ENCODE measurements at places on chromosomes 3 and 15.
A peak's percentile ranks its signal among the peaks of the same experiment; 100 is the strongest.

- DNase-seq: no peak
These were observed 328.3 kb downstream of the OXSM start for GRCh38 chr3:26118165-26118564.

DNA sequence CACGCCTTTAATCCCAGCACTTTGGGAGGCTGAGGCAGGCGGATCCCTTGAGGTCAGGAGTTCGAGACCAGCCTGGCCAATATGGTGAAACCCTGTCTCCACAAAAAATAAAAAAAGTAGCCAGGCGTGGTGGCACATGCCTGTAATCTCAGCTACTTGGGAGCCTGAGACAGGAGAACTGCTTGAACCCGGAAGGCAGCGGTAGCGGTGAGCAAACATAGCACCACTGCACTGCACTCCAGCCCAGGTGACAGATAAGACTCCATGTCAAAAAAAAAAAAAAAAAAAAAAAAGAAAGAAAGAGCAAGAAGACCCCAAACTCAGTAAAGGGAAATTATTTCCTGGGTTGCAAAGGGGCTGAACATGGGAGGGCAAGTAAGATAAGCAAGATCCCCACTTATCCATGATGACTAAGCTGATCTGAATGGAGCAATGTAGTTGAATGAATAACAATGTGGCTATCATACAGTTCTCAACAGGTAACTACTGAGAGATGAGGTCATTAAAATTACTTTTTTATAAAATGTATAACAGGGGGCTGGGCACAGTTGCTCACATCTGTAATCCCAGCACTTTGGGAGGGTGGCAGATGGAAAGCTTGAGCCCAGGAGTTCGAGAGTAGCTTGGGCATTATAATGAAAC is 46.0 kb downstream of the RBM15B start:
- DNase-seq: no peak

- peak; percentile 75 for DNase-seq
These were observed at the start of gene ARPP21 for GRCh38 chr3:35639254-35640186. Gene ARPP21 (plus strand): TSS chr3:35639525. CDS start chr3:35681752, 42,227 bp downstream.

DNA sequence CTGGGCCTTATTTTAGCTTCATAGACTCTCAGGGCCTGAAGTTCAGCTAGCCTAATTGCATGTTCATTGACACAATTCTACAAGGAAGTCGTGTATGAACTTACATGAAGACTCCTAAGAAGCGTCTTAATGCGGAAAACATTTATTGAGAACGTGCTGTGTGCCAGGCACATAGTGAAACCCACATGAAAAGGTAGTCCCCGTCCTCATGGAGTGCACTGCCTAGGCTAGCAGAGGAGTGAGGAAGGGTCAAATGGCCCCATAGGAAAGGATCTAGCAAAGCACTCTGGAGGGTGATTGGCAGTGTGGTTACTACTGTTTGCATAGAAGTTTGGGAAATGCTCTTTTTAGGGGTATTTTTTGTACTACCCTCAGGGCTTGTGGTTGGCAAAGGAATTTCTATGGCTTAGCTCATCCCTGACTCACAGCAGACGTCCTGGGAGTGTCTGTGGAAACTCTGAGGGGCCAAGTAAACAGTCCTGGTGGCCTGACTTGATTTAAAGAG is 854 bp upstream of the NPTN start:
- DNase-seq: peak; percentile 90

DNA sequence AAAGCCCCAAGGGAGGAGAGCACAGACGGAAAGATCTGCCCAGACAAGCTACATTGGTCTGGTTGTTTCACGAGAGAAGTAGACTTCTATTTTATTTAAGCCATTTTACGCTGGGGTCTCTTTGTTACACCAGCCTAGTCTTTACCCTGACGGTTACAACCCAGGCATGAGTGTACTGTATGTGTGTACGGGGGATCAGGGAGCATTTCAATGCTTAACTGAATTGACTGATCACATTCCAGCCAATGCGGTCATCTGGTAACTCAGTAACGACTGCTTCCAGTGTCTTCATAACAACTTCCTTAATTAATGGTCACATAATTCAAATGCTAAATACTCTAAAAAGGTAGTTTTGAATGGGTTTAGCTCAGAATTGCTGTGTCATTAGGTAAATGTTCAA is 288.6 kb downstream of the FOXP1 start:
- no peak for DNase-seq

DNA sequence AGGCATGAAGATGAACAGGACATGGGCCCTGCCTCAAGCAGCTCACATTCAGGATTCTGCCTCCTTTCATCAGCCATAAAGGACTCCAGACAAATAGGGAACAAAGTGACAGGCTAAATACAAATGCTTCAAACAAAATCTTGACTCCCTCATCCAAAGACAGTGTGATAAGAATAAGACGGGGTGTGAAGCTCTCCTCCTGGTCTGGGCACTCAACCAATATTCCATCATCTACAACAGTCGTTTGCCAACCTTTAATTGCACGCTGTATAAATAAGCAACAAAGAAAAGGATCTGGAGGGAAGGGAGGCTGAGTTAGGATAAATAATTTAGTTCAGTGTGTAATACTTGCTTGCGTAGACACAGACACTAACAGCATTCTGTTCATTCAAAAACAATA is 5.4 kb downstream of the CCDC54 start:
- DNase-seq: no peak

DNA sequence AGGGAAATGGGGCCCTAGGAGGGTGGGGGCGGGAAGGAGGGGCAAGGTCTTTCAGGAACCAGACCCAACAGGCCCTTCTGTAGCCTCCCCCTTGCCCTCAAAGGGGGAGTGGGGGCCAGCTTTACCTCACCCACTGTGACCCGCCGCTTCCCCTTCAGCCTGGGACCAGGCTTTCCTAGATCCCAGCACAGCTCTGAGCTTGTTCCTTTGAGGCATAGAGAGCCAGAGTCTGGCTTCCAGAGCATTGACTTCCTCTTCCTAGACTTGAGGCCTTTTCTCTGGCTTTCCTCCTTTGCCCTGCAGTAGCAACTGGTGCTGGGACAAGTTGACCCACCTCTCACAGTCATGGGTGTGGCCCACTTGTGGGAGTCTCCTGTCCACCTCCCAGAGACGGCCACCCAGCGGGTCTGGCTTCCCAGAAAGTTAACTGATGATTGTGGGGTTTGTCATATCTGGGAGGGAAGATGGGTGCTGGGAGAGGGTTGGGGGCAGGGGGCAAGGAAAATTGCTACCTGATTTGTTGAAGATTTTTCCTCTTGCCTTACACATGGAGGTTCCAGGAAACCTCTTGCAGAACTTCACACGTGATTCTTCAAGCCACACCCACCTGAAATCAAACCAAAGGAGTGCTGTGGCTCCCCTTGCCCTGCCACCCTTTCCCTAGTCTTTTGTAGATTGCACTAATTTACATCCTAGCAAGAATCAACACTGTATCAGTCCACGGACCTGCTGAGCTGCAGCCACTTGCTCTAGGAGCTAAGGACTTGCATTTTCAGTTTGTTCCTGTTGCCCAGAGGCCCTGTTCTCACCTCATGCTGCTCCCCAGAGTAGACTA is 4.1 kb upstream of the CHST14 start:
- DNase-seq: peak; percentile 83
